ENCODE measurements at places on chromosomes 6 and 20.

DNA sequence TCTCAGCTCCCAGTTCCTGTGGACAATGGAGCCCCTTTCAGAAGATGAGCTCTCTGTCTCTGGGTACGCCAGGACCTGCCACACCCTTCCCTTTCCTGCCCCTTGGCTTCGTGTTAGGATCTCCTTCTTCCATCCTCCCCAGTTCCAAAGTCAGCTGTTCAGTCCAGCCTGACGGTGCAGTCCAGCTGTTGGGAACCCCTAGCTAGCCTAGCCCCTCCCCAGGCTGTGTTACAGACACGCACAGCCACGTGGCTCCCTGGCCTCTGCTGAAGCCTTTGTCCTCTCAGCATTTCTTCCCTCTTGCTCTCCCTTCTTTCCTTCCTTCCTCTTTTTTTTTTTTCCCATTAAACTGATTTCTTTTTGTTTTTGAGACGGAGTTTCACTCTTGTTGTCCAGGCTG is 12.4 kb upstream of the TFAP2C start:
- DNase-seq, result no peak

- no peak for DNase-seq
These were observed 8.2 kb downstream of the DLL1 start for GRCh38 chr6:170282512-170283158.

- DNase-seq, result no peak
These were observed 2.2 kb upstream of the STXBP5 start for GRCh38 chr6:147201885-147202515.

- no peak for DNase-seq
These were observed 385.3 kb downstream of the EPM2A start for GRCh38 chr6:145349950-145350510.

GRCh38 chr6:165702669-165703068 is 39.6 kb upstream of the PDE10A start:
- DNase-seq, result no peak

Measured in globus pallidus (tissue), 1 donor.